Upper lobe of left lung (tissue), 6 donors: ENCODE measurements at places on chromosomes 13 and 19. TPM values are rescaled to one million over a fixed set of nuclear protein-coding genes. Genes with fewer than 3 reads are reported as not detected.
A peak's percentile ranks its signal among the peaks of the same experiment; 100 is the strongest.

GRCh38 chr13:97904059-97904458 lies 49.4 kb upstream of the IPO5 start:
- H3K27me3 ChIP-seq: no peaks in the 10 kb centered on the region
- no peak overlapping the region for H3K27ac ChIP-seq
- no peaks in the 10 kb centered on the region for H3K4me1 ChIP-seq
- H3K4me3 ChIP-seq: no peak overlapping the region
- H3K36me3 ChIP-seq: no peaks in the 10 kb centered on the region
- DNase-seq: no peak

GRCh38 chr19:33235269-33235995 lies 9.8 kb upstream of the SLC7A10 start:
- H3K27me3 ChIP-seq: no peaks in the 10 kb centered on the region
- peak; percentile 73 for DNase-seq
- no peaks in the 10 kb centered on the region for H3K36me3 ChIP-seq
- peaks cover 6% of the 10 kb centered on the region for H3K4me1 ChIP-seq
- H3K27ac ChIP-seq: no peak overlapping the region
- H3K4me3 ChIP-seq: no peak overlapping the region

DNA sequence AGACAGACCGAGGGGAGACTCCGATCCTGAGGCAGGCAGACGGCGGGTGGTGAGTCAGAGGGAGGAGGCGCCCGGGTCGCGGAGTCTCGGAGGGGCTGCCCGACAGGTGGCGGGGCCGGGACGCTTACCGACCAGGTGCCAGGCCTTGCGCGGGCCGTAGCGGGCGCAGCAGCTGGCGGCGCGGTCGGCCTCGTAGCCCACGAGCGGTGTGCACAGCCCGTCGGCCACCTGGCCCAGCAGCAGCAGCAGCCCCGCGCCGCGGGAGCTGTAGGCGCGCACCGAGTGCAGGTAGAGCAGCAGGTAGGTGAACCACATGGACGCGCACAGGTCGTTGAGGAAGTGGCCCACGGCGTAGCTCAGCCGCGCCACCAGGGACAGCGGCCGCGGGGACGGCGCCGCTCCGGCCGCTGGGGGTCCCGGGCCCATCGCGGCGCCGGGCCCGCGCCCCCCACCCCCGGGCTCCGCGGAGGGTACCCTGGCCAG lies 367 bp downstream of the MFSD12 start:
- no peaks in the 10 kb centered on the region for H3K27me3 ChIP-seq
- H3K4me1 ChIP-seq: peaks cover 48% of the 10 kb centered on the region
- peak overlapping the region; percentile 88 for H3K27ac ChIP-seq
- H3K36me3 ChIP-seq: no peaks in the 10 kb centered on the region
- peak; percentile 49 for DNase-seq

DNA sequence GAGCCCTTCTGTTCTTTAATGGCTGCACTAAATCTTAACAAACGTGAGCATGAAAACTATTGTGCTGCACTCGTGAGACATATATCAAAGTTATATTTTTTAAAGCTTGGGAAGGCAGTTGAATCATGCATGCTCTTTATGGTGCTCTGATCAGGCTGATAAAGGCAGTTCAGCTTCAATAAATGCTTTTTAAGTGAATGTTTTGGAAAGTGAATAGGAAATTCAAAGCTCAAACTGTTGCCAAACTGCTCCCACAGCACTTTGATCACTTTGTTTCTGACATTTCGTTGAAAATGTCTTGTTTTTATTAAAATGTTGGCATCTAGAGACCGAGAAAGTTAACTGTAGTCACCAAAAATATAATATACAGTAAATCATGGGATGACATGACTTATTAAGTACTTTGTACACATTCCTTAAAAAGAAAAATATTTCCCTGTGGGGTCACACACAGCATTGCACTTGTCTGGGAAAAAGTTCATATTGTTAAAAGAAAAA lies 625.7 kb upstream of the PCDH9 start:
- no peak overlapping the region for H3K4me3 ChIP-seq
- no peaks in the 10 kb centered on the region for H3K4me1 ChIP-seq
- no peak overlapping the region for H3K27ac ChIP-seq

GRCh38 chr13:113499936-113500335 lies 9.4 kb upstream of the DCUN1D2 start:
- no peak for DNase-seq
- H3K4me3 ChIP-seq: no peak overlapping the region
- H3K4me1 ChIP-seq: no peaks in the 10 kb centered on the region
- H3K27me3 ChIP-seq: no peaks in the 10 kb centered on the region

- no peak overlapping the region for H3K4me3 ChIP-seq
- no peak for DNase-seq
- H3K36me3 ChIP-seq: peaks cover 6% of the 10 kb centered on the region
- H3K27ac ChIP-seq: no peak overlapping the region
- no peaks in the 10 kb centered on the region for H3K4me1 ChIP-seq
Measured at GRCh38 chr13:30654430-30654829, 36.7 kb downstream of the USPL1 start.

GRCh38 chr19:37929355-37929923 lies 22.4 kb downstream of the SIPA1L3 start:
- H3K4me3 ChIP-seq: no peak overlapping the region
- no peak overlapping the region for H3K27ac ChIP-seq
- no peaks in the 10 kb centered on the region for H3K36me3 ChIP-seq
- peaks cover 32% of the 10 kb centered on the region for H3K4me1 ChIP-seq
- DNase-seq: no peak
- no peaks in the 10 kb centered on the region for H3K27me3 ChIP-seq

The TPTE2 gene
- total RNA-seq: not detected

The ZNF626 gene
- 7.8 TPM for total RNA-seq

The RDH8 gene
- total RNA-seq: not detected

DNA sequence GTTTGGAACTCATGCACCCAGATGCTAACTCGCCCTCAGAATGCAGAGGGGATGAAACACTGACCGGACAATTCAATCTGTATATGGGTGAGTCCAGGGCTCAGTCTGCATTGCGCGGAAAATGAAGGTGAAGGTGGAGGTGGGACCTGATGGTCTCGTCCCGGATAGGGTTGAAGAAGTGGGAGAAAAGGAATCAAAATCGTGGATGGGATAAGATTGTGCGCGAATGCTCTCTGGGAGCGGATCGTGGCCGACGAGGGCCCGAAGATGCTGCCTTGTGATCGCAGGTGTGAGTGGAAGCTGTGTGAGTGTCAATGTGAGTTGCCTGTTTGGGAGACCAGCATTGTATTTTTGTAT lies 594 bp upstream of the ZNF850 start:
- peak overlapping the region; percentile 47 for H3K4me3 ChIP-seq
- H3K27ac ChIP-seq: peak overlapping the region; percentile 80
- no peak for DNase-seq
- H3K36me3 ChIP-seq: no peaks in the 10 kb centered on the region
- H3K4me1 ChIP-seq: peaks cover 14% of the 10 kb centered on the region

DNA sequence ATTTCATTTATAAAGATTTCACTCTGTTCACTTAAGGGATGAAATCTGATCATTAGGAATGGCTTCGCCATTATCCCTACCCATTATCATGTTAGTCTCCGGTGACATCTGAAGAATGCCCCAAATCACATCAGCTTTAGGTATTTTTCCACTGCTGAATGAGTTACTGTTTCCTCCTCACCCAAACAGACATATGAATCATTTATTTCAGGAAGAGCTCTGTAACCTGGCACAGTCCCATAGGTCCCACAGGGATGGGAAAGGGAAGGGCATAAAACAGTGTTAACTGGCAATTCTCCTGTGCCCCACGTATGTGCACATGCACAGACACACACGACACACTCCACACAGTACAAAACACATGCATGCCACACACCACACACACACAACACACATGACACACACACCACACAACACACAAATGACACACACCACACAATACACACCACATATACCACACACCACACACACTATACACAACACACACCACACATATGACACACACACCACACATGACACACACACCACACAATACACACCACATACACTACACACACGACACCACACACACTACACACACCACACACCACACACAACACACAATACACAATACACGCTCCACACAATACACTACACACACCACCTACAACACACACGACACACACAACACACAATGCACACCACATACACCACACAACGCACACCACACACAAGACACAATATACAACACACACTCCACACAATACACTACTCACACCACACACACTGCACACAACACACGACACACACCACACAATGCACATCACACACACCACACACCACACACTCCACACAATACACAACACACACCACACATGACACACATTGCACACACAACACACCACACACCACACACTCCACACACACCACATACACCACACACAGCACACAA lies 15.4 kb downstream of the TMEM255B start:
- no peaks in the 10 kb centered on the region for H3K36me3 ChIP-seq
- H3K4me1 ChIP-seq: peaks cover 14% of the 10 kb centered on the region
- H3K27me3 ChIP-seq: no peaks in the 10 kb centered on the region
- no peak overlapping the region for H3K27ac ChIP-seq
- DNase-seq: no peak
- no peak overlapping the region for H3K4me3 ChIP-seq

DNA sequence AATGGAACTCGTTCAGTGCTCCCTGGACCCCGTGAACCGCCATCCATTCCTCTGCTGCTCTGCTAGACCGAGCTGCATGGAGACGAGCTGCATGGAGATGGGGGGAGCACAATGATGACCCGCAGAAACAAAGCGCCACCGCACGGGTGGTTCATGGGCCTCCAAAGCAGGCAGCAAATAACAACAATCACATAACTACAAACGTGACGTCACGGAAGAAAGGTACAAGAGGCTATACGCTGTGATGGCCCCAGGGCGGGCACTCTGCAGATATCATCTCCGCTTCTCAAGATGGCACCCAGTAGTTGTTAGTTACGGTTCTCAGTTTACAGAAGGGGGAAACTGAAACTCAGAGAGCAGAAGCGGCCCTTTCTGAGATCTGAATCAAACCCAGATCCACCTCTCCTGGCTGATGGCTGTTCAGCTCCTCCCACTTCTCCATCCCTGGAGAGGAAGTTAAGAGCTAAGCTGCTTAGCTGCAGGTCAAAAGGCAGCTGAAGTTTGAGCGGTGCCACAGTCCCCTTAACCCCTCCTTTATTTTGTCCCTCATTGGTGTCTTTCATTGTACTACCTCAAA lies 1.7 kb downstream of the ATP13A1 start:
- no peak overlapping the region for H3K27ac ChIP-seq
- H3K36me3 ChIP-seq: peaks cover 35% of the 10 kb centered on the region
- no peaks in the 10 kb centered on the region for H3K27me3 ChIP-seq
- no peak overlapping the region for H3K4me3 ChIP-seq

DNA sequence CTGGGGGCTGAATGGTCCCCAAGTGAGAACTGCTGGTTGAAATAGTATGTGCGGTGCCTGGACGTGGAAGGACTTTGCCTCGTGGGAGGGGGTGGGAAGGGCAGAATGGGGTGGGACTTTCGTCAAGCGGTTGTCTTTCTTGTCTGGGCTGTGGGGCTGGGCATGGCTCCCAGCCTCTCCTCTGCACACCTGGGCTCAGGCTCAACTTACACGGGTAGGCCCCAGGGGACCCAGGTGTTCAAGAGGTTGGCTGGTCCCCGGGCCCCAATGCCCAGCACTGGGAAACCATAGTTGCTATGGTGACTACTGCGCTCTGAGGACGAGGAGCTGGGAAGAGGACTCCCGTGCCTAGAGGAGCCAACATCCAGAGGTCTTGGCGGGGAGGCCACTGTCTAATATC lies 7.3 kb downstream of the NWD1 start:
- H3K27me3 ChIP-seq: no peaks in the 10 kb centered on the region
- H3K4me3 ChIP-seq: no peak overlapping the region
- no peak overlapping the region for H3K27ac ChIP-seq
- no peaks in the 10 kb centered on the region for H3K4me1 ChIP-seq
